Foreskin melanocyte (primary cell): ENCODE measurements at places on chromosomes 5 and 9.

DNA sequence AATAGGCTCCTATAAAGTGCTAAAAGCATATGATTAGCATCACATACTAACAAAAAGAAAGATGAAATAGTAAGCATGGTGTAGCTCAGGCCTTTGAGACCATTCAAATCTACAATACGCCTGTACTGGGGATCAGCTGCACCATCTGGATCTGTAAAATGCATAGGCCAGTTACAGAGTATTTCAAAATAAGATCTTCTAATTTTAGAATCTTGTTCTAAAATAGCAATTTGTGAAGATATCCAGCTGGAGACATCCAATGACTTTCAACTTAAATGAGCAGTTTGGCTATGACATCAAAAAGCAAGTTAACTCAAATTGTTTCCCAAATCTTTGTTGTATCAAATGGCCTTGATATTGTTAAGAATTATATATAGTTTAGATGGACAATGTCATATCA, 386.3 kb downstream of the MRPS30 start:
- no peak for DNase-seq

DNA sequence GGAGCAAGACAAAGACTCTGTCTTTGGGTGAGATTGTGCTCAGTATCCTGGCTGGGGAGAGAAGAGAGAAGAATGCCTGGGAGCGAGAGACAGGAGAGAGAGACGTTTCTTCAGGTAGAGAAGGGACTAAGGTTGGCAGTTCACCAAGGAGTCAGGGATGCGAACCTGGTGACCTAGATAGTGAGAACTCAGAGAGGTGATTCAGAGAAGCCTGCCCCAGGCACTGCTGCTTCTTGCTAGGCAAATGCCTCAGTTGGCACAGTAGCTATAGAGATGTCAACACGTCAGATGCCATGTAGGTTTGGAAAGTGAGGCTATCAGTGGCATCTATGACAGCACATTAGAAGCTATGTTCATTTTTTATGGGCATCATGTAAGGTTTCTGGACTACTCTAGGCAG, 231.6 kb upstream of the VLDLR start:
- no peak for DNase-seq

DNA sequence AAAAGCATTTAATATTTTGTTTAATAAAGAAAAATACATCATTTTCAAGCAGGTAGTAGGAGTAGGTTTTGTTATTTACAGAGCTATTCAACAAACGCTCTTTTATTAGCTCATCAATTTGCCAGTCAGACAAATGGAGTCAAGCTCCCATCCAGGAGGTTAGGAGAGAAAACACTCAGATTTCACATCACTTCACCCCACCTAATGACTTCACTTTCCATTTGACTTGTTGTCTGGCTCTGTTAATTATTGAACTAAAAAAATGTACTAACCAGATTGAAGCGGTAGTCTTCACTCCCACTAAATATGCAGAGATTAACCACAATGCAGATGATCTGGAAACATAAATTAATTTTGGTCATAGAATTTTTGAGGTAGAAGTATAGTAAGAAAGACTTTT, 193.6 kb upstream of the VCAN start:
- no peak for DNase-seq

- DNase-seq: peak; percentile 24
Observed at GRCh38 chr5:59725392-59725767, 168.1 kb downstream of the PDE4D start.

GRCh38 chr9:8605096-8605495, 805.5 kb upstream of the DMAC1 start:
- no peak for DNase-seq
